ENCODE measurements at places on chromosomes 3 and 15.
A peak's percentile ranks its signal among the peaks of the same experiment; 100 is the strongest.

DNA sequence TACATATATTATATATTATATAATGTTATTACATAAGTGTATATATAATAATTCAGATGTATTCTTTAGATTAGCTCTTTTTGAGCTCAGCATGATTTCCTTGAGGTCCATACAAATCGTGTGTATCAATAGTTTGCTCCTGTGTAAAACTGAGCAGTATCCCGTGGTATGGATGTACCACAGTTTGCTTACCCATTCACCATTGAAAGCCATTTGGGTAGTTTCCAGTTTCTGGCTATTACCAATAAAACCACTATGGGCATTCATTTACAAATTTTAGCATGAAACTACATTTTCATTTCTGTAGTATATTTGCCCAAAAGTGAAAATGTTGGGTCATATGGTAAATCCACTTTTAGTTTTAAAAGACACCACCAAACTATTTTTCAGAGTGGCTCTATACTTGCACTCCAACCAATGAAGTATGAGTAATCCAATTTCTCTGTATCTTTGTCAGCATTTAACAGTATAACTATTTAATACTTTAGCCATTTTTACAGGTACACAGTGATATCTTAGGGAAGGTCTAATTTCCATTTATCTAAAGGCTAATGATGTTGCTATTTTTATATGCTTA is 1361.4 kb upstream of the GBE1 start:
- no peak for DNase-seq

DNA sequence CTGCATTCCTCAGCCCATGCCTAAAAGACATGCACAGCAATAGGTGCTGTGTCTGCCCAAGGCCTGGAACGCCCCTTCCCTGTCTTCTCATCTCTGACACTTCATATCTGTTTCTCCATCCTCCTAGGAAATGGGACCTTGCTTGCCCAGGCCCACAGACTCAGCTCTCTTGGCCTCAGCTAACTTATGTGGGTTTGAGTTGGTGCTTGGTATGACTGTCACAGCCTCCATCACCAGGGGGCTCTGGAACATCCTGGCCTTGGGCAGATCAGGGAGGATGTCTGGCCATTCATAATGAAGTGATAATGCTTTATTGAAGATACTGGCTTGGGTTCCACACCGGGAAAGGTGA is 156.7 kb upstream of the SMAD3 start:
- no peak for DNase-seq

GRCh38 chr15:33126559-33127290 is 67.8 kb downstream of the FMN1 start:
- peak; percentile 92 for DNase-seq

- peak; percentile 72 for DNase-seq
Measured at GRCh38 chr3:33636125-33636850, 81.8 kb downstream of the CLASP2 start.

- DNase-seq: peak; percentile 48
Measured at GRCh38 chr3:159978353-159978752, 10.3 kb upstream of the IL12A start.

DNA sequence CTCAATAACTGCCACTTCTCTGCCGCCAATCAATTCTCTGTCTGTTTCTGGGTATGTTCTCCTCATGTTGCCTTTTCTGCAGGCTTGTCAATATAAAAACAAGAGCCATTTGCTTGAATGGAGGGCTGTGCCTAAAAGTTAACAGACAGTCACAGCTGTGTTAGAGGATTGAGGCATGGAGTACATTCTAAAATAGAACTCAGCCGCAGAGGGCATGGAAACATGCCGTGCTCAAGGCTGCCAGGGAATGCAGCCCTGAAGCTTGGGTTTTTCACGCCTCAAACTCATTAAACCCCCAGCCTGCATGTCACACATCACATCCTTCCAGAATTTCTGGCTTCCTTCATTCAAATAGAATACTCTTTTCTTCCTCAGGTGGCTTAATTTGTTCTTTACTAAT is 166.6 kb downstream of the TPRG1 start:
- peak; percentile 94 for DNase-seq

DNA sequence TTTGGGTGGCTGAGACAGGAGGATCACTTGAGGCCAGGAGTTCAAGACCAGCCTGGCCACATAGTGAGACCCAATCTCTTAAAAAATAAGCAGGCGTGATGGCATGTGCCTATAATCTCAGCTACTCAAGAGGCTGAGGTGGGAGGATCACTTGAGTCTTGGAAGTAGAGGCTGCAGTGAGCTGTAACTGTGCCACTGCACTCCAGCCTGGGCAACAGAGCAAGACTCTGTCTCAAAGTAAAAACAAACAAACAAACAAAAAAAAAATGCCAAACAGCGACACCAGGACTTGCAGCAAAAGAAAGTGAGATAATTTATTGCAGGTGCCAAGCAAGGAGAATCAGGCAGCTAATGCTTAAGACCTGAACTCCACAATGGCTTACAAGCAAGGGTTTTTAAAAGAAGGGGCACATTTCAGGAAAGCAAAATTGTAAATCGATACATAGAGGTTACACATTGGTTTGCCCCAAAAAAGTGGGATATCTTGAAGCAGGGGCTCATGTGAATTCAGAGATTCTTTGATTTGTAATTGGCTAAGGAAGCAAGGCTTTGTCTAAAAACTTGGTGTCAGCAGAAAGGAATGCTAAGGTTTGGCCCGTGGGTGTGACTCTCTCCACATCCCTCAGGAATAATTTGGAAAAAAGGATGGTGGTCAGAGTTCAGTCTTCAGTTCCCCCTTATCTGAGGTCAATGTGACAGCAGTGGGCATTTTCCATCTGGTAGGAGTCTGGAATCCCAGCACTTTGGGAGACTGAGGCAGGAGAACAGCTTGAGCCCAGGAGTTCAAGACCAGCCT is 5.2 kb upstream of the MPI start:
- no peak for DNase-seq

- no peak for DNase-seq
Measured at GRCh38 chr15:67571648-67572415, 29.3 kb downstream of the MAP2K5 start.

DNA sequence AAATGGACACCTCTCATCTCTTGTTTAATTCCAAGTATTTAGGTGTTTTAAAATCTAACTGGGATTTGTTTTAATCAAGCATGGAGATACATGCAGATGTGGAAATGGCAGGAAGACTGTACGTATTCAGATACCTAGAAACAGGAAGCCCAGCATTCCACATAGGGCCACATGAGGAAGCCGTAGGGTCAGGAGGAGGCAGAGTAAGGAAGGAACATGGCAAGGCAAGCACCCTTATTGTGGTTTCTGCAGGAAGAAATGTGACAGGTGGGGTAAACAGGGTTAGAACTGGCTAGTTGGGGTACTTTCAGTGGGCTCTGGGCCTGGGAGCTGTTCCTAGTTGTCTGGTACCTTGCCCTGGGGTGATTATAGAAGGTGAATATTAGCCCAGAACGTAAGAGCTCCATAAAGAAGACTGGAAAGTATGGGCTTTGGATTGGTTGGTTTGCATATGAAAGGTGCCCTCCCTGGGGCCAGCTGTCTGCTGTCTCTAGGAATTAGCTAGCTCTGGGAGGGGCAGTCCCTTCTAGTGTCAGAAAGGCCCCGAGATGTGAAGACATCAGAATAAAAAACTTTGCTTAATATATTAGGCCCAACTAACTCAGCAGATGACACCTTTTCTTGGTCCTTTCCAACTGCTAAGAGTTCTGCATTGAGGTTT is 107.7 kb upstream of the CADPS start:
- no peak for DNase-seq

GRCh38 chr3:161673866-161674265 is 177.3 kb downstream of the OTOL1 start:
- DNase-seq: no peak

DNA sequence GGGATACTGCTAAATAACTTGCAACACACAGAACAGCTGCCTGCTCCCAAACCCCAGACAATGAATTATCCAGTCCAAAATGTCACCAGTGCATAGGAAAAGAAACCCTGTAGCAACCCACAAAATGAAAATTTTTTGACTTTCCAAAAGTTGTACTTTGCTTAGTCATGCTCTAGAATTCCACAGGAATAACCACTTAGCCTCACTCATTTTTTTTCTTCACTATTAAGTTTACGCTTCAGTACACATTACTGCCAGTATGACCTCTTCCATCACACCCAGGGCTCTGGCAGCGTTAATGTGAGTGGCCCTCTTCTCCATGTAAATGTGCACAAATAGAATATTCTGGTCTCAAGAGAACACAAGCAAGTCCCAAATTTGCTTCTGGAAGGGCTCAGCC is 259.8 kb downstream of the MAGI1 start:
- no peak for DNase-seq

- DNase-seq: no peak
Measured at GRCh38 chr3:108029466-108029865, 61.4 kb downstream of the CD47 start.

DNA sequence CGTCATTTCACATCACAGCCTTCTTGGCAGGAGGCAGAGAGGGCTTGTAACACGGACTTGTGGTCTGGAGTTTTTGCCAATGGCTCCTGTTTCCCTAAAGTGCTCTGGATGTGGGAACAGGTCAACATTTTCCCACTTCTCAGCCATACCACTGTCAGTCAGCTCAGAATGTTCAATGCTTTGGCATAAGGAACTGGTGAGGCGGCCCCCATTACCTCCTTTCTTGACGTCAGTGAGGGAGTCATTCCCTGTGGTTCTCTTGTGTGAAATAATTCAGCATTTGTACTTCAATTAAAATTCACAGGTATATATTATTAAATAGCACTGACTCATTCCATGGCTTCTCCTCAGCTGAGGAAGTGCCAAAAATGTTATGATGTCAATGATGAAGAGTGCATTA is 167.1 kb downstream of the P3H2 start:
- peak; percentile 33 for DNase-seq

- no peak for DNase-seq
Measured at GRCh38 chr15:65960586-65960985, 91.3 kb downstream of the RAB11A start.

GRCh38 chr3:34988296-34988695 is 651.0 kb upstream of the ARPP21 start:
- DNase-seq: no peak

- DNase-seq: no peak
Measured at GRCh38 chr3:169665264-169666075, 2.0 kb upstream of the MECOM start.

DNA sequence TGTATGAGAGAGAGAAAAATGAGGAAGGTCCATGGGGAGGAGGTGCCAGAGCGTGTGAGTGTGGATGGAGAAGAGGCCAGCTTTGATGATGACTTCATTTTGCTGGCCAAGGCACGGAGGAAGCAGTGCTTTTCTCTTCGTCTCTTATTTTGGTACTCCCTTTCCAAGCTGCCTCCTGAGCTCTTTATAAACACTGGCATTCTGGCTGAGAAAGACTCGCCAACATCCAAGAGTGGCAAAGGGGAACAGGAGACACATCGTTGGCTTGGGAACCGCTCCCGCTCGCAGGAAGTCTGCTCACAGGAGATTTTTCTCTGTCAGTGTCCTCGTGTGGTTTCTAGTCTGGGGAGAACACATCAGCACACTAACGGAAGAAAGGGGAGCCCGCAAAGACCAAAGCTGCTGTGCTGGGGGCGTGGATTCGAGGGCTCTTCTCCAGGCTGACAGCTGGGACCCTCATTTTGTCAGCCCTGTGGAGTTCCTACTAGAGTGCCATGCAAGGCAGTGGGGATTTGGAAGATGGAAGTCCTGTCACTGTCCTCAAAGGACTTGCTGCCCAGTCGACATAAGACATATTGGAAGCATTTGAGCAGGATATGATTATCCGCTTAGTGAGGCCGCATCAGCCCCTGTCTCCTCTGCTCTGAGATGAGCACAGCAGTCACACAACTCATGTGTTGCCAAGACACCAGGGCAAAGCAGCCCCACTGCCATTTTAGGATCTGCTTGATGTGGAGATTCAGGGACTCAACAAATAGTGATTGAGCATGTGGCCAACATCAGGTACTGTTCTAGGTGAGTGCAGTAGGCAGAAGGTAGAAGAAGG is 8.0 kb upstream of the SEMA4B start:
- DNase-seq: peak; percentile 58

- no peak for DNase-seq
Measured at GRCh38 chr15:43118829-43119228, 13.0 kb upstream of the UBR1 start.

GRCh38 chr15:40366457-40367370 is 8.7 kb downstream of the DISP2 start:
- DNase-seq: peak; percentile 79

GRCh38 chr15:66898656-66899386 is 166.6 kb upstream of the SMAD3 start:
- DNase-seq: no peak

- DNase-seq: no peak
Measured at GRCh38 chr3:170162052-170162451, 19.5 kb downstream of the PHC3 start.

GRCh38 chr3:16658004-16658924 is 53.0 kb upstream of the DAZL start:
- peak; percentile 6 for DNase-seq

- DNase-seq: peak; percentile 31
Measured at GRCh38 chr3:9066141-9066540, 102.9 kb upstream of the RAD18 start.

- no peak for DNase-seq
Measured at GRCh38 chr3:61877359-61878138, 316.2 kb downstream of the PTPRG start.

DNA sequence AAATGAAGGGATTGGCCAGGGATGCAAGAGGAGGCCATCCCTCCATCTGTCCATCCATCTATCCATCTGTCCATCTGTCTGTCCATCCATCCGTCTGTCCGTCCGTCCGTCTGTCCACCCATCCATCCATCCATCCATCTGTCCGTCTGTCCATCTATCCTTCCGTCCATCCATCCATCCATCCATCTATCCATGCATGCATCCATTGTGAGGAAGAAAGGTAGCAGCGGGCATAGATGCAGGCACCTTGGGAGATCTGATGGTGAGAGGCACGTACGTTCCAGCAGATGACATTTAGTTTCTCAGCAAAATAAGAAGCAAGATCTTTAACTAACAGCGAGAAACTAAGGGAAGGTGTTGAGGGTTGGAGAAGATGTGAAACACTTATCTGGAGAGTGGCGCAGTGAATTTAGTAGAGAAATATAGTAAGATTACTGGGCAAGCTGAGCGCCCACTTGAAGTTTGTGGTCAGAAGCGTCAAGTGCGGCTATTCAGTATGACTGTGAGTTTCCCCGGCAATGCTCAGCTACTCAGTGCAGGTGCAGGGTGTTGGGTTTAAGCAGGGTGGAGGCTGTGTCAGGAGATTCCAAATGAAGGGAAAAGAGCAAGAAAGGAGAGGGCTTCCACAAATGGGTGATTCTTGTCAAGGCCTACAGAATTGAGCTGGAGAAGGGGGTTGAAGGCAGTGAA is 22.4 kb upstream of the SRP14 start:
- no peak for DNase-seq

GRCh38 chr3:42961633-42962032 is 17.5 kb upstream of the GASK1A start:
- DNase-seq: peak; percentile 84

DNA sequence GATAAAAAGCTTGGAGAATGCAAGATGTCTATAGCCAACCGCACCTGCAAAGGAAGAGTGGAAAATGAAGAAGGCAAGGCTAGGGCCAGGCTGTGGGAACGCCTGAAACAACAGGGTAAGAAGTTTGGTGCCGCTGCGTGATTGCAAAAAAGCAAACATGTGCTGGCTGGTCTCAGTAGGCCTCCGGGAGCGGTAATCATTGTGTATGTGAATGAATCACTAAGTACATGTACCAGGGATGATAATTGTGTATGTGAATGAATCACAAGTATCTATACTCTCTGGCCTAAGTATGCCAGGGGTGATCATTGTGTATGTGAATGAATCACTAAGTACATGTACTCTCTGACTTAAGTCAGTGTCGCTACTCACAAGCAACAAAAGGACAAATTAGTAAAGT is 40.3 kb upstream of the PARL start:
- DNase-seq: no peak

Measured in tongue (tissue), 3 donors.